NCI-H2081 treated with DMSO at 0.1 percent for 48 hours (cell line): ENCODE measurements at places on chromosomes 7 and 10.

DNA sequence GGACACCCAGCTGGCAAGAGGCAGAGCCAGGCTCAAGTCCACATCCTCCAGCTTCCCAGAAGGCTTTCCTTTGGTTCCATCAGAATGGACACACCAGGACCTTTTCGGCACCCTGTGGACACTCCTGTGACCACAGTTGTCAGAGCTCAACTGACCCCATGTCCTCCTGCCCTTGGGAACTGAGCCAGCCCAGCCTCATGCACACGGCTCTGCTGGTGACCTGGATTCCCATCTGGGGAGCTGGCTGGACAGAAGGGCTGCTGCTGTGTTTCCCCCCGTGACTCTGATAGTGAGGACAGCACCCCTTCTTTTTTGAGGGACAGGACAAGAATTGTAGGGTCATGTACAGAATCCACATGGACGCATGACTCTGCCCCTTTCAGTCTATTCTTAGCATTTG lies 289.2 kb downstream of the WDR37 start:
- no peak for DNase-seq

GRCh38 chr10:129464251-129464650 lies 2.8 kb upstream of the MGMT start:
- DNase-seq: no peak

DNA sequence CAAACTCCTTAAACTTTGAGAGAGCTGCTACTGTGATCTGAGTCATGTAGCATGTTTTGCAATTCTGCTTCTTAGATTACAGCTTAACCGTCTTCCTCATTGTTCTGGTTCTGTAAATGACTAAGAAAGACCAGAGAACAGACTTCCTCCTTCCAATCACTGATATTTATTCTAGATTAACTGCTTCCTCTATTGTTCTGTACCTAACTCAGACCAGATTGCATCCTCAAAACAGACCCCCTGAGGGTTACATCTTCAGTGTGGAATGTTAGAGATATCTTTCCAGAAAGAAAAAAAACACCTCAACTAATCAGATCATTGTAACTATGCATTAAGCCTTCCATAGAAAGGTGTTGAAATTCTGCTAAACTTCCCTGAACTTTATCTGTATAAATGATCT lies 5.7 kb upstream of the PIP start:
- no peak for DNase-seq

DNA sequence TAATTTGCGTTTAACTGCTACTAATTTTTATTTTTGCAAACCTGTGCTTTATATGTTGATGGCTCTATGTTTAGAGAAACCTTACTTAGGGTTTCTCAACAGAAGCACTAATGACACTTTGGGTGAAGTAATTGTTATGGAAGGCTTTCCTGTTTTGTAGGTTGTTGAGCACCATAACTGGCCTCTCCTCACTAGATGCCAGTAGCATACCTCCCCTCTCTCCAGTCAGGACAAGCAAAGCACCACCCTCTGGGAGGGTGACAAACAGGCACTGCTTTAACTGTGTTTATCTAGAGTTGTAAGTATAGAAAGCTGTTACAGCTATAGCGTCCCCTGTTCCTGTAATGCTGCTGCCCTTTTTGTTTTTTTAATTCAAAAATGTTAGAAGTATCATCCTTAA lies 60.9 kb downstream of the WAC start:
- DNase-seq: no peak

- DNase-seq: no peak
These were observed 744.7 kb downstream of the KCNMA1 start for GRCh38 chr10:76892766-76893479.

- no peak for DNase-seq
These were observed 325.4 kb downstream of the MALRD1 start for GRCh38 chr10:19373988-19374387.

- DNase-seq: no peak
These were observed 501.0 kb upstream of the GALNT17 start for GRCh38 chr7:70630818-70631457.

- no peak for DNase-seq
These were observed 28.2 kb downstream of the UMAD1 start for GRCh38 chr7:7668706-7669105.

DNA sequence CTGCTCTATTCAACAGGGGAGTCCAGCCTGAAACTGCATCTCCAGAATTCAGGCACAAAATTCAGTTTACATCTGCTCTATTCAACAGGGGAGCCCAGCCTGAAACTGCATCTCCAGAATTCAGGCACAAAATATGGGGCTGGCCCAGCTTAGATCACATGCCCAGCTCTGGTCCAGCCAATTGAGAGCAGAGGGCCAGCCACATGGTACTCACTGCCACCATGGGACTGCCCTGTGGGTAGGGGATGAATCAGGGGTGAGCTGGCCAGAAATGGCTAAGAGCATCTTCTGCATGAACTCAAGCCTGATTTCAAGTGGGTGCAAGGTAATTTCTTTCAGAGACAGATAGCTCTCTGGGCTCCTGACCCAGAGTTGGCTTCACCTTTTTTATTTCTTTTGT lies 156.6 kb upstream of the LYZL2 start:
- no peak for DNase-seq

DNA sequence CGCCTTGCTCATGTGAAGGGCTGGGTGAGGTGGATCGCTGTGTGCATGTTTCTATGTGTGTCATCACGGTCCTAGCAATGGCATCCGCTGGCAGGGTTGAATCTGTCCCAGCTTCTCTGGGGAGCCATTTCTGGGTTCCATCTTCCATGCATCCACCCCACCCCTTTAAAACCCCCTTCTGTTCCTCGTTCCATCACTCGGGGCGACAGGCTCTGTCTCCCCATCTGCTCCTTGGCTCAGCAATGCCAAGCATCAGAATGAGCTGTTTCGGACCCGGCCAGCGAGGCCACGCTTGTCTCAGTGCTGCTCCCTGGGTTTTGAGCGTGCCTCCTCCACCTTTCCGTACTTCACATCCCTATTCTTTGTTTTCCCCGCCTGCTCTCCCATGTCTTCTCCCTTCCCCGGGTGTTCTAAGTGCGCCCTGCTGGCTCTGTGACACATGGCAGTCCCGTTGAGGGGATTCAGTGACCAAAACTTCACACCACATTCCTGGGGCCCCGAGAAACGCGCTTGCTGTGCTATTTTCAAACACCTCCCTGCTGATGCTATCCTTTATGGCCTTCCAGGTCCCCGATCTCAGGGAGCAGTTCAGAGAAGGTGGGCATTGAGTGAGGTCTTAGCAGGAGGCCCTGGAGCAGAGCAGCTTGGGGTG lies 554.1 kb upstream of the FOXK1 start:
- DNase-seq: no peak

DNA sequence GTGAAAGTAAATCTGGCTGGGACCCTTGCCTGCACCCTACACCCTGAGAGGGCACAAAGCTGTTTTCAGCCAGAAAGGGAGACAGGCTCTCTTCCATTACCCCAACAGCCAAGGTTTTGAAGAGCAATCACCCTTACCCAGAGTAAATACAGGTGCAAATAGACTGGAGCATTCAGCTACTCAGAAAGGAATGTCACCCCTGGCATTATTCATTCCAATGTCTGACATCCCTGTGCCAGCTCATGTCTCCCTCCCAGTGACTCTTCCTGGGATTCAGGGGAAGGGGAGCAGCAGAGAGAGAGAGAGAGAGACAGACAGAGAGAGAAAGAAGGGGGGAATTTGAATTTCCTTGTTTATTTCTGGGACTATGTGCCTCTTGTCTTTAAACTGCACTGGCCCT lies 611.8 kb downstream of the SORCS3 start:
- DNase-seq: no peak

DNA sequence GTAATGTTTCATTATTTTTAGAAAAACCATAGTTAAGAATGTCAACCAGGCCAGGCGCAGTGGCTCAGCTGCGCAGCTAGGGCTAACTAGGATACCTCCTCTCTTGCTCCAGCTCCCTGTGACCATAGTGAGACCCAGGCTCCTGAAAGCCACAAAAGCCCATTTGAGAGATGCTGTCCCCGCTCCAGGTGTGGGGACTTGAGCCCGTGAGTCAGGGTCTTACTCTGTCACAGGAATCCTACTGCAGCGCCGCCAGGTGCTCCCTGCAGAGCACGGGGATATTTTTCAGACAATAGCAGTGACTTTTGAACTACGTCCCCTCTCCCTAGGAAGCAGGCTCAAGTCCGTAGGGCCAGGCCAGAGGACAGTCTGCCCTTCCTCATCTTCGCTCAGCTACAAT lies 75.6 kb upstream of the NRBF2 start:
- DNase-seq: no peak

DNA sequence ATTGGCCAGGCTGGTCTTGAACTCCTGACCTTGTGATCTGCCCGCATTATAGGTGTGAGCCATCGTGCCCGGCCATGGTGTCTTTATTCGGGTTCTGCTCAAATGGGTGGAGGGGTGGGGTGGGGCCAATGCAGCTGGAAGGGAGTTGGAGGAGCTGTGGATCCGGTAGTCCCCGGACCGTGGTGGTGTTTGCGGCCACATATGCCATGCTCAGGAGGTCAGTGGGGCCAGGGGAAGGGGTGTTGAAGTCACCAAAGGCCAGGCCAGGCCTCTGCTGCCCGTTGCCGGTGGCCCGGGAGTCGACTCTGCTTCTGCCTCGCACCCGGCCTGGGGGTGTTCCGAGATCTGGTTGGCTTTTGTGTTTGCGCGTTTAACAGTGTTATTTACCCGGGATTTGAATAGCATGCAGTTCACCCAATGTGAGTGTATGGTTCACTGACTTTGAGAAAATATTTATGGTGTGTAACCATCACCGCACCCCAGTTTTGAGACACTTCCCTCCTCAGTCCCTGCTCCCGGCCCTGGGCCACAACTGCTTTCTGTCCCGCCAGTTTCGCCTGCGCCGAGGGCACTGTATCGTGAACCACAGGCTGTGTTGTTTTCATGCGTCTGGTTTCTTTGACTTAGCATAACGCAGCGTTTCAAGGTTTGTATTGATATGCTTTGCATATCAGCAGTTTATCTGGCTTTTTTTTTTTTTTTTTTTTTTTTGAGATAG lies 10.7 kb downstream of the INPP5A start:
- no peak for DNase-seq

- no peak for DNase-seq
These were observed 9.8 kb downstream of the NOD1 start for GRCh38 chr7:30468791-30469190.

- DNase-seq: no peak
These were observed 69.2 kb upstream of the UNC5B start for GRCh38 chr10:71143170-71143569.

DNA sequence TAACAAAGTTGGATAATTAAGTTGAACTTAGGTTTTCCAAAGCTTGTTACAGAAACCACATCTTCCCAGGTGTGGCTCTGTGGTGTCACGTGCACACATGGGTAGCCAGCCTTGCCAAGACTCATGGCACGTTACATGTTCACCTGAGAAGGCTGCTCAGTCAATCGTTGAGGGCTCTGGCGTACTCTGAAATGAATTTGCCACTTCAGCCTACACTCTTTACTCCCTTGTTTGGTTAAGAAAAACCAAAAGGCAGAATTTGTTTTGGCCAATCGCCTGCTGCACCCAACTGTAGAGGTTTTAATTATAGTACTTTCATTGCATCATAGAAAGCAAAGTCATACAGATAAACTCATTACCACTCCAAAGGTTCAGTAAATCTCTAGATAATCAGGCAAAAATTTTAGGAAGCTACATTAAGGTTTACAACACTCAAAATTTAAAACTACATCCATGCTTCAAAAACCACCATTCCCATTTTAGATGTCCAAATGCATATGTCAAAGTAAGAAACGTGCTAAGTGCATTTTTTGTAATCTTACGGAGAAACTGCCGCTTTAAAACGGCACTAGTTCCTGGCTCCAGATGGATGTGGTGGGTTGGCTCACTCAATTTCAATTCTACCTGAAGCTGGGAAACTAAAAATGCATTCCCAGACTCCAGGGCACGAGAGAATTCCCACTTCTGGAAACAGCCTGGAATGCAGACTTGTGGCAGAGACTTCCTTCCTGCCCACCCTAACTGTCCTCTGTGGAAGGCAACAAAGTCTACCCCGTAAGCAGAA lies 88.4 kb downstream of the DIP2C start:
- no peak for DNase-seq

GRCh38 chr10:71608819-71609768 lies 110.5 kb downstream of the C10orf105 start:
- DNase-seq: peak; percentile 0

GRCh38 chr7:2204446-2204845 lies 28.3 kb downstream of the MAD1L1 start:
- no peak for DNase-seq

GRCh38 chr7:28263622-28264271 lies 83.2 kb upstream of the JAZF1 start:
- DNase-seq: no peak

DNA sequence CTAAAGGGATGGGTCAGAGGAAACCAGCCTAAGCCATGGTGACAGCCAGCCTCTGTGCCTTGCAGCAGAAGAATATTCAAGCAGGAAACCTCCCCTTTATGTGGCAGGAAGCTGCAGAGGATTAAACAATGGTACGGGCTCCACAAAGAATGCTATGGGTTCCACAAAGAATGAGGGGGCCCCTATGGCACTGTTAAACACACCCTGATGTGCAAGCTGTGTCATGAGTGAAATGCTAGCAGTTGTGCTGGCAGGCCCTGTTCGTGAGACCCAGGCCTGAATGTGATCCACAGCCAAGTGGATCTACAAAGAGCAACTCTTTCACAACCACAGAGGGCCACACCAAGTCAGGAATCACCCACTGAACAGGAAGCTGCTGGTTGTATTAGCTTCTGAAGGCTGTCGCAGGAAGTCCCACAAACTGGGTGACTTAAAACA lies 68.9 kb downstream of the MYOF start:
- DNase-seq: no peak

- DNase-seq: no peak
These were observed 5.5 kb downstream of the PRPF18 start for GRCh38 chr10:13592306-13592705.

DNA sequence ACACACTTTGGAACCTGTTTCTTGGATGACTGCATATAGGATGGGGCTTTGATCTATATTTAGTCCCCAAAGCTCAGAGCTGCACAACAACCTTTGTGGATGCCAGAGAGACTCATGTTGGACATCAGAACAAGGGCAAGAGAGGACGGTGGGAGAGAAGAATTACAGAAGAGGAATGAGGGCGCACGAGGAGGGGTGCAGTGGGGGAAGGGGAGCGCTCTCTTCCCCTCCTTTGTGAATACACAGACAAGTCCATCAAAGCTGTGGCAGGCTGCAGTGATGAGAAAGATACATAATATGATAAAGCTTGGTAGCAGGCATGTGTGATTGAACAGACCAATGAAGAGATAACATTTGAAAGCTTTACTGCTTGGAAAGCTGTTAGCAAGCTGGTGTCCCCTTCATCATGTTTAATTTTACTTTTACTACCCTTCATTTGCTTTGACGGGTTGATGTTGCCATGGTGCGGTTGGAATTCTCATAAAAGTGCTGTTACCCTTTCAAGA lies 857.8 kb downstream of the KCNMA1 start:
- no peak for DNase-seq

- DNase-seq: no peak
These were observed 21.9 kb upstream of the VSIR start for GRCh38 chr10:71795248-71795647.
